ENCODE measurements at places on chromosomes 12 and 14.

DNA sequence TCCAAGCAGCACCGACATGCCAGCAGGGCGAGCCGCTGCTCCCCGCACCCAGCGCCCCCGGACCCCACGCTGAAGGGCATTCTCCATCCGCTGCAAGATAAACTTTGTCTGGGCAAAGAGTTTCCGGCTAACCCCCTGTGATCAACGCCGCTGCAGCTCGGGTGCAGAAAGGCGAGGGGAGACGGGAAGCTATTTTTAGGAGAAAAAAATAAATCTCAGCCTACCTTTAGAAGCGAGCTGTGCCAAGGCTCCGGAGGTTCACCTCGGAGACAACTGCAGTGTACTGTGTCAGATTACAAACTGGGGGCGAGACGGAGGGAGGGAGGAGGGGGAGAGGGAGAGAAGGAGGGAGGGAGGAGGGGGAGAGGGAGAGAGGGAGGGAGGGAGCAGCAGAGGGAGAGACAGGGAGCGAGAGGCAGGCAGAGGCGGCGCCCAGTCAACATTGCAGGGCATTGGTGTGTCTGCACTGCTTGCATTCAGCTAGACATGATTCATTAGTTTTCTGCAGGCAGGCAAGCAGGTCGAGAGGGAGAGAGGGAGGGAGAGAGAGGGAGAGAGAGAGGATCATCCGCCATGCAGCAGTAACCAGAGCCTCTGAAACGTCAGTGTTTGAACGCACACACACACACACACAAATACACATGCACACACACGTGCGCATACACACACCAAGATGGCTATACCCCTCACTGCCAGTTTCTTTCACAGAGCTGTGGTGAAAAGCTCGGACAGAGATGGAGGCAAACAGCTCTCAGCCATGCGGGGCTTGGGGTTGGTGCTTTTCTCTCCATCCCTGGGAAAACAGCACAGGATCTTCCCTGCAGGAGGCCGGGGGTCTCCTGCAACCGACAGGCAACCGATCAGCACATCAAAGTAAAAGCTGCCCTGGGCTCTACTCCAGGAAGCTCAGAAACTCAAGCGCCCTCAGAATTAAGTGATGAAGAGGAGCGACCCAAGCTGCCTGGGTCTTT lies at the start of gene RIMBP2:
TSS of gene RIMBP2 (minus strand) at position 302 of the 971 bp plus-strand sequence. CDS start 237,286 bp downstream, outside the sequence.
- H3K4me3 ChIP-seq, result peak within 1 kb of the TSS; percentile 58
- peak; percentile 36 for DNase-seq
- H3K4me1 ChIP-seq, result peaks cover 22% of the 10 kb centered on the region
- H3K36me3 ChIP-seq, result no peaks in the 10 kb centered on the region
- no peak within 1 kb of the TSS for H3K27ac ChIP-seq

GRCh38 chr12:52371716-52372115 lies 4.4 kb upstream of the KRT85 start:
- H3K36me3 ChIP-seq, result no peaks in the 10 kb centered on the region
- H3K4me1 ChIP-seq, result no peaks in the 10 kb centered on the region
- no peak overlapping the region for H3K4me3 ChIP-seq
- no peaks in the 10 kb centered on the region for H3K27me3 ChIP-seq
- H3K27ac ChIP-seq, result no peak overlapping the region

- DNase-seq, result no peak
- H3K4me3 ChIP-seq, result no peak overlapping the region
- H3K4me1 ChIP-seq, result no peaks in the 10 kb centered on the region
- H3K27me3 ChIP-seq, result no peaks in the 10 kb centered on the region
- H3K27ac ChIP-seq, result no peak overlapping the region
These were observed 117.7 kb downstream of the OTOGL start for GRCh38 chr12:80217011-80217535.

GRCh38 chr14:74941676-74942097 lies 13.7 kb downstream of the PGF start:
- H3K27me3 ChIP-seq, result no peaks in the 10 kb centered on the region
- H3K36me3 ChIP-seq, result no peaks in the 10 kb centered on the region
- peak; percentile 42 for DNase-seq
- peaks cover 28% of the 10 kb centered on the region for H3K4me1 ChIP-seq
- H3K4me3 ChIP-seq, result no peak overlapping the region

DNA sequence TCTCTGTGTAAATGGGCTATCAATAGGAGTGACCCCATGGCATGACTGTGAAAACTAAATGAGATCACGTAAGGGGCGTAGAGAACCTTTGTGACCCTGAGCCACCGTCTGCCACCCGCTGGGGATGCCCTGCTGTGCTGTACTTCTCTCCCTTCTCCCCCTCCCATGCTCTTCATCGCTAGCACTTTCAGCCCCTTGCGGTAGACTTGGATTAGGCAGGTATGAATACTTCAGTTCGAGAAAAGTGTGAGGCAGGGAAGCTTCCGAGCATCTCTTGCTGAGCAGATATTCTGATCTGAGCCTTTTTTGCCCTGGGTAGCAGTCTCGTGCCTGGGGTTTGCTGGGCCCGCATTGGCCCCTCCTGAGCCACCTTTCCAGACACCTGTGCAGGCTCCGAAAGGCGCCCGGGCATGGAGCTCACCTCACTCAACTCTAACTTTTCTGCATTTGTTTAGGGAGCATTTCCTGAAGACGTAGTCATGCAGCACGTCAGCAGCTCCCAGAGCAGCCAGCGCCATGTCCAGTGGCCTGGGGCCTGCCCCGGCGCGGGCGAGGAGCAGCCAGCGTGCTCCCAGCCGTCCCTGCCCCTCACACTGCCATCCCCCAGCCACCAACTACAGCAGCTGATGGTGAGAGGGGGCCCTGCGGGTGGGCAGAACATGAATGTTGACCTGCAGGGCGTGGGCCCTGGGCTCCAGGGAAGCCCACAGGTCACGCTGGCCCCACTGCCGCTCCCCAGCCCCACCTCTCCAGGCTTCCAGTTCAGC lies 40.4 kb downstream of the DDX51 start:
- H3K27ac ChIP-seq, result no peak overlapping the region
- H3K36me3 ChIP-seq, result no peaks in the 10 kb centered on the region
- no peak overlapping the region for H3K4me3 ChIP-seq
